Globus pallidus (tissue), 1 donor: ENCODE measurements at places on chromosomes 12 and 14.

DNA sequence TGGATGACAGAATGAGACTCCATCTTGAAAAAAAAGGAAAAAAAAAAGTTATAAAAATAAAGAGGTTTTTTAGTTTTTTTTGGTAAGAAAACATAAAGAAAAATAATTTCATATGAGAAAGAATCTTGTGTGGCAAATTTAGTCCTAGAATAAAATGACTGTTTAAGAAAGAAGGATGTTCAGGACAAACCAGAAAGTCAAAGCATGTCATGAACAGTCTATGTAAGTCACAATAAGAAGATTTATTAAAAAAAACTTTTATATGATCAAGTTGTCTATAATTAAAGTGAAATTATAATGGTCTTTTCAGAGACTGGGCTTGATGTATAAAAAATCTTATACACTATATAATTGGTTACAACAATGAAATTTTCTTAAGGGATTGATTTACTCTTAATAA, 68.1 kb upstream of the HECTD1 start:
- DNase-seq, result no peak

- DNase-seq, result peak; percentile 64
Observed at GRCh38 chr12:57124261-57124877, 3.9 kb upstream of the LRP1 start.

DNA sequence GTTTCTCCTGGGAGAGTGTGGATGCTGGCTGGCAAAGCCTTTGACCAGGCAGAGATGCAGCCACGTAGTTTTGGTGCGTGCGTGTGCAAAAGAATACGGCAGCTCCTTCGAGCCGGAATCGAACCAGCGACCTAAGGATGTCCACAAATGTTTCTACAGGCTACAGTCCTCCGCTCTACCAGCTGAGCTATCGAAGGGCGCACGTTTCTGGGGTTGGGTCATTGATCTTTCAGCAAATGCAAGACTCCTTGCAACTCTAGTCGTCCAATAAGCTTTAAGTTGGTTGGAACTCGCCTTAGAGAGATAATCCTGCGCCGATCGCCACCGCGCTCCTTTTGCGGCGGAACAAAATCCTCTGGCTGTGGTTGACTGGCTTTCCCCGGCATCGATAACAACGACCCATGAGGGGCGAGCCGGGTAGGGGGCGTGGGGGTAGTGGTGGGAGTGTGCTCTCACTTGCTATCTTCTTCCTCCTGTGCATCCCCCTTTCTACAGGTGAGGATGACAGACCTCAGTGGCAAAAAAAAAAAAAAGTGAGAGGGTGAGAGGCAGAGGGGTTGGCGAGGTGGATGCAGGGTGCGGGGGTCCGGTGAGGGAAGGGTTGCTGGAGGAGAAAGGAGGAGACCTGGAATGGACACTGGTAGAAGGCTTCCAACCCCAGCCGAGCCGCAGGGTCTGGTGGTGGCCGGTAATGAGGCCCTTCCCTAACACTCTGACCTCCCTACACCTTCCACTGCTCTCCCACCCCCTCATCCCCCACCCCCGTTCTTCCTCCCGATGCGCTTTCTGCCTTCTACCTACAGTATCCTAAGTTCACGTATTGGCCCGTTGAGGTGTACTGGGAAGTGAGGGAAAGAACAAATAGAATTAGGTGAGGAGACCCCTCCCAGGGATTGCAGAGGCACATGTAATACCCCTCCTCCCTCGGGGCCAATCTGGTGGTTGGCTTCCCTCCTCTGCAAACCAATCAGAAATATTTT, 11.8 kb upstream of the OR6S1 start:
- peak; percentile 11 for DNase-seq

- DNase-seq, result no peak
Observed at GRCh38 chr12:67067453-67068203, 201.5 kb upstream of the CAND1 start.

DNA sequence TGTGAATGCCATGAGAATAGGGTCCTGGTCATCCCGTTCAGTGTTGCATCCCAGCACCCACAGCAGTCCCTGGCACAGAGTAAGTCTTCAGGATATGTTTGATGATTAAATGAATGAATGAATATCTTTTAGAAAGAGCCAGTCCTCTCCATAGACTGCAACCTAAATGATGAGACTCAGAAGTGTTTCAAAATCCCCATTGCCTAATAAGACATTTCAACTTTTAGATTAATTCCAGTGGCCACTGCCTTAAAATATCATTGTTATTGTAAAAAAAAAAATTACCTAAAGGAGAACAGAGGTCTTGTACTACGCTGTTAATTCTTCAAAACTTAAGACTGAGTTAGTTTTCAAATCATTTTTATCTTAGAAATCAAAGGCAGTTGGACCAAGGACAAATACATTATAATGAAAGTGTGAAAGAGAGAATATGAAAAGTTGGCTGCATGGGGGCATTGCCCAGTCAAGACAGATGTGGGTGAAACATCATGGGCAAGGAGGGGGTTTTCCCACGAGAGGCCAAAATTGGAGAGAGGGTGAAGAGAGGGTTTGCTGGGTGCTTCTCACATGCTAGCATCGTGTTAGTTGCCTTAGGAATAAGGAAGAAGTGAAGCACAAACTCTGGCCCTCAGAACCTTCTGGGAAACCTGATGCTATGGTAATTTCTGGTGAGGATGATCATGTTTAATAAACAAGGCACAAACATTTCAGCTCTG, 26.3 kb upstream of the CPM start:
- no peak for DNase-seq

- DNase-seq, result no peak
Observed at GRCh38 chr14:76045773-76046172, 60.2 kb downstream of the IFT43 start.

DNA sequence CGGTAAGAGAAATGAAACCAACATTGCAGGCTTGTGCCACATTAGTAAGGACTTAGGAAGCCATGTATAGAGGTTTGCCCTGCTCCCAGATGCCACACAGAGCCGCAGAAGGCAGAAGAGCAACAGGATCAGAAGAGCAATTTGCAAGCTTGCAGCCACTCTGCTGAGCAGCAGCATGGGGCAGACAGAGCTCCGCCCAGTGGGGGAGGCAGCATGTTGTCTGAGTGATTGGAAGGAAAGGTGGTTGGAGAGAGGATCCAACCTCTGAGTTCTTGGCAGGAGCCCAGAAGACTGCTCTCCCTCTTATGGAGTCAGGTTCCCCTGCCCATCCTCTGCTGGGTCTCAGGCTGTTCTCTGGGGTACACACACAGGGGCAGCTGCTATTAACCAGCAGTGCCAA, 2.3 kb upstream of the KRT6A start:
- no peak for DNase-seq

- no peak for DNase-seq
Observed at GRCh38 chr12:2317772-2318171, 265.0 kb downstream of the CACNA1C start.

DNA sequence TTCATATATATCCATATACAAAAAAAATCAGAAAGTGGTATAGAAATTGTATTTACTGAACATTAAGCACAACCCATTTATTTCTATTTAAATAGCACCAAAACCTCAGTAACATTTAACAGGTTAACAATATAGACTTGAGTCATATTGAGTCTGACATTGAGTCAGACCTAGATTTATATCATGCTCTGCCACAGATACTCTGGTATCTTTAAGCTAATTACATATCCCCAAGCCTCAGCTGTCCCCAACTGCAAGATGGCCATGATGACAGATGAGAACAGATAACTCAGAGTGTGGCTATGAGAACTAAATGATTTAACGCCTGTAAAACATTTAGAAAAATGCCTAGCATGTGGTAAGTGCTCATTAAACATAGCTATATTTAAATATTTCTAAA, 40.3 kb downstream of the IFNG start:
- DNase-seq, result no peak

DNA sequence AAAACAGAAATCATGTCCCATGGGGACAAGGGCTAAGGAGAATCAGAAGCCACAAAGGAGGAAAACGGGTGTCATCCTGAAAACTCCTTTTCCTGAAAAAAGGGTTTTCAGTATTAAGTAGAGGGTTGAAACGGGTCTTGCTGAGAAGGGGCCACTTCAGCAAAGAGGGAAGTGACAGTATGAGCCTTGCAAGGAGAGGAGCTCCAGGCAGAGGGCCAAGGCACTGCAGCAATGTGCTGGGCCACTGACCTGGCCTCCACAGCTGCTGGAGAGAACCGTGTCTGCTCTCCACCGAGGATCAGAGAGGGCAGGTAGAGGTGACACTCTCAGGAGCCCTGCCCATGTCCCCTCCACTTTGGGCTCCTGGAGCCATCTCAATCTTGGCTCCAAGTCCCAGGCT, 103.3 kb downstream of the NCOR2 start:
- no peak for DNase-seq

DNA sequence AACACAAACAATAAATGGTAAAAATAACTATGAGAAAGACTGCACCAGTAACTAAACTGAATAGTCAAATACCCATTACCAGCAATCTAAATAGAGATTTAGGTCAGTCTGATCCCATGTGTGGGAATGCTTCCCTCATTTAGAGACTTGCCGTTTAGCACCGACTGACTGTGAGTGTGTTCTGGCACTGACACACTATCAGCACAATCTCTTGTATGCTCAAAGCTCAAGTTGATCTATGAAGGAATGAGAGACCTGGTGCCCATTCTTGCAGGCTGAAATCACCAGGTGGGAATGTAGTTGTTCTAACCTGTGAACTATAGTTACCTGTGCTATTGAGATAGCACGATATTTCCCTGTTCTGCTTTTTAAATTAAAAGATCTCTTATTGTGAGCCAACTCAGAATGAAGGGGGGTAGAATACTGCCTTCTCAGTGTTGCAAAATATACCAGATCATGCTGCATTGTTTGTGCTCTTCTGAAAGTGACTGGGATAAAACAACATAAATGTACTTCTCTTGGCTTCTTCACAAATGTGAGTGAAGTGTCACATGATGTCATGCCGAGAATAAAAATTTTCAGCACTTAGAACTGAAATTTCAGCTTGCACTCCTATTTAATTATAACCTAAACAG, 99.6 kb downstream of the LIN7A start:
- no peak for DNase-seq

GRCh38 chr12:51819736-51820525, 28.6 kb downstream of the FIGNL2 start:
- peak; percentile 25 for DNase-seq

GRCh38 chr12:91422811-91423692, 240.4 kb upstream of the DCN start:
- DNase-seq, result no peak
